Endothelial cell (in vitro differentiated cells): ENCODE measurements at places on chromosomes 5 and 9.

DNA sequence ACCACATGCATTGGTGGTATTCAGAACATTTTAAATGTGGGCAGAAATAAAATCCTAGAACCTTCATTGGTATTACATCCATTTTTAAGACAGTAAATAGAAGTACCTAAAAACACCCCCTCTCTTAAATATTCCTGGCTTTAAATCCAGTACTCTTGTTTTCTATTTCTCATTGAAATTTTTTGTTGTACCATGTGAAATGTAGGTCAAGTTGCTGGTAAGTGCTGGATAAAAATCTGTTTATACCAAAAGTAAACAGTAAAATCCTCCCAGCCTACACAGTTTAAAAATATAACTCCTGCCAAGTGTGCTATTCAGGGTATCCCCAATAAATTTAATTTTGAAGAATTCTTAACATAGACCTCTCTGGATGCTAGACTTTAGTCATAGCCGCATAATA lies 75.0 kb upstream of the FST start:
- no peak for DNase-seq

GRCh38 chr5:66306105-66306843 lies 162.2 kb downstream of the SREK1 start:
- peak; percentile 56 for DNase-seq

DNA sequence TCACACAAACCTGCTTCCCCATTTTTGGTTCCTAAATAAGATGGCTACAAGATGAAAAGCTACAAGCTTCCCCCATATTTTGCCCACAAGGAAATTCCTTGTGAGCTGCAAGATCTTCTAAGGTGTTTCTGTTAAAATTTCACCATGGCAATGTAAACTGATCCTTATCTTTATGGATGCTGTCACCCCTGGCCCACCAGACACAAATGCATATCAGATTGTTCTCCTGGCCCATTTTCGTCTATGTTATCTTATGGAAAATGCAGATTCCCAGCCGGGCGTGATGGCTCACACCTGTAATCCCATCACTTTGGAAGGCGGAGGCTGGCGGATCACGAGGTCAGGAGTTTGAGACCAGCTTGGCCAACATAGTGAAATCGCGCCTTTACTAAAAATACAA lies 65.1 kb upstream of the IL6ST start:
- no peak for DNase-seq

DNA sequence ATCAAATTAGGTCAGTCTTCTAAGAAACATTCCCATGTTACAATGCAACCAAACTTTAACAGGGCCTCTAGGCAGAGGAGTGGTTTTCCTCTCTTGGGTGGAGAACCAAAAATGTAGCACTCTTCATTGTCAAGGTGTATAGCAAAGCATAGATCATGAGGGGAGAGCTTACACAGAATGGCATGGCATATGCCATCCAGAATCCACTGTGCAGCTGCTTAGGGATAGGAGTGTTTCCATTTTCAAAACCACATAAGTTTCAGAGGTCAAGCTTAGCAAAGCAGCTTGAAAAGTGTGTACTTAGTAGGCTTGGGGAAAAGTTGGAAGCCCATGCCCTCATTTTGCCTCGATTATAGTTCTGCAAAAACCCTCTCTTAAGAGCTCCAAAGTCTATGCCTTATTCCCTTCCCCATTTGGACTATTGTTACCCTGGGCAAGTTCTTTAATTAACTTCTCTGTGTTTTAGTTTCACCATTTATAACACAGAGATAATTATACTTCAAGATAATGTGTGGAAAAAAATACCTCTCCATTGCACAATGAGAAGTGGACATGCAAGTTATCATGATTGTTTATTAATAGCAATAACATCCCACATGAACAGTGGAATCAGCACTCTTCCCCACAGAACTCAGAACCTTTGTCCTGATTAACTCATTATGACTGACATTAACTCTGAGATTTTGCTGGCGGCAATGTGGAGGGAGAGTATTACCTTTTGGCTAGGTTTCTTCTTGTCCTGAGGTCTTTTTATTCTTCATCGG lies 398.9 kb upstream of the WWC1 start:
- no peak for DNase-seq

- no peak for DNase-seq
Measured at GRCh38 chr5:57505272-57506200, 22.9 kb upstream of the ACTBL2 start.

DNA sequence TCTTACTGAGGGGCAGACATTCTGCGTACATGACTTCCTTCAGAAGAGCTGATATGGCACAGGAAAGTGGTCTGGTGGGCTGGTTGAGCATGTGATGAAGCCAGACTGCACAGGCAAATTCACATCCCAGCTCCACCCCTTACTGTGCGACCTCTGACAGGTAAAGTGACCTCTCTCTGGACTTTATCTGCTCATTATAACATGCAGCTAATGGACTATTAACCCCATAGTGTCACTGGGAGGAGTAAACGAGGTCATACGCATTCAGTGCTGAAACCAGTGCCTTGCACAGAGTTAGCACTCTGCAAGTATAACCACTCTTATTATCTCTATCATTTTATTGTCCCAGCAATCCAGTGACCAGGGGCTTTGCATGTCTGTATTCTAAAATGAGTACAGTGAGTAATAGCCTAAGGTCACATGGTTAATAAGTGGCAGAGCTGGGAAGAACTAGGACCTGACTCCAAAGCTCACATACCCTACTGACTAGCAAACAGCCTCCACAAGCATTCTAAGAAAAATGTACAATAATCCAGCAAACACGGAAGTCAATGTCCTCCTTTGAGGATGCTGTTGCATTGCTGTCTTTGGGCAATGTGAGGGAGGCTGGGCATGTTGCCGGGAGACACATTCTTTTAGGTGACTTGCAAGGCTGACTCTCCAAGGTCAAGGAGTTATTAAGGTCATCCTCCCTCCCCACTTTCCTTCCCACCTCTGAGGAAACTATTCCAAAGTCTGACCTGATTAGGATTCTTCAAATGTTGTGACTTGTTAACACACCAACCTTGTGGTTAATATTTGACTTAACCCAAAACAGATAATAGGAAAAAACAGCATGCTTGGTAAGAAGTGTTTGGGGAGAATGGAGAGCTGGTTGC lies 19.0 kb downstream of the GLRX start:
- no peak for DNase-seq

DNA sequence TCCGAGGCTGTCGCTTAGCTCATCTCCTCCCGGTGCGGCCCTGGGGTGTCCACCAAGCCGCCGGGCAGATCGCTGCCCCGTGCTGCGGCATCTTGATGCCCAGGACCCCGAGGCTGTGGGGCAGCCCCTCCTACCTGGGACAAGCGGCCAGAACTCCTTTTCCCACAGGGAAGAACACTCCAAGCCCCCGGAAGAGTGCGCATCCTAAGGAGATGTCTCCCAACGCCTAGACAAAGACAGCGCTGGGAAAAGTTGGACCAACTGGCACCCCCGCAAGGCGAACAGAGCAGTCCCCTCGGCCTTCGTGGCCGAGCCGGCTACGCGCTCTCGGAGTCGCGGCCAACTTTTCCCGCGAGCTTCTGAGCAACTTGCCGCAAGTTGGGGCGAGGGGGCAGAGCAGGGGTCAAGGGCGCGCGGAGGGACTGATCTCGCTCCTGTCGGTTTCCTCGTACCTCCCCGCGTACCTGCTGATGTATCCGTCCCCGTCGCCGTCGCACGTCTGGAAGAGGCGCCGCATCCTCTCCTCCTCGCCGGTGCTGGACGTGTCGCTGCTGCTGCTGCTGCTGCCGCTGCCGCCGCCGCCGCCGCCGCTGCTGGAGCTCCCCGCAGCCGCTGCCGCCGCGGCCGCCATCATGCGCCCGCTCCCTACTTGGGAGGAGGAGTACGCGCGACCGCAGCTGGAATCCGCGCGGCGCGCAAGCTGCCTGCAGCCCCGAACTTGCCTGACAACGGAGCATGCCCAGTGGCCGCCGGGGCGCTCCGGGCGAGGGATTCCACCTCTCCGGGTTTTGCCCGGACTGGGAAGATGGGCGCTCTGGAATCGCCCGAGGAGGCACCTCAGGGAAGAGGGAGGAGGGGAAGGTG lies at the start of gene MCC:
Gene MCC (minus strand): TSS at position 673 of the 864 bp plus-strand sequence.
- peak; percentile 78 for DNase-seq

- no peak for DNase-seq
Measured at GRCh38 chr9:126935630-126936029, 21.0 kb downstream of the RALGPS1 start.

DNA sequence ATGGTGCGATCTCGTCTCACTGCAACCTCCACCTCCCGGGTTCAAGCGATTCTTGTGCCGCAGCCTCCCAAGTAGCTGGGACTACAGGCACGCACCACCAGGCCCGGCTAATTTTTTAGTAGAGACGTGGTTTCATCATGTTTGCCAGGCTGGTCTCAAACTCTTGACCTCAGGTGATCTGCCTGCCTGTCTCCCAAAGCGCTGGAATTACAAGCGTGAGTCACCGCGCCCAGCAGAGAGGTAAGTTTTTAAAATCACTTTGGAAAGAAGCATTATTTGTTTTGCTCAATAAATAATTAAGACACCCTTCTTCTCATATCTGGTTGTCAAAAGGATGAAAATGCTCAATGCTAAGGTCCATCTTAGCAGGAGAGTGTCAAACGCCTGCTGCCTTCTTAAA lies 48.5 kb upstream of the STXBP1 start:
- DNase-seq, result no peak
